ENCODE measurements at places on chromosomes 4 and X.

DNA sequence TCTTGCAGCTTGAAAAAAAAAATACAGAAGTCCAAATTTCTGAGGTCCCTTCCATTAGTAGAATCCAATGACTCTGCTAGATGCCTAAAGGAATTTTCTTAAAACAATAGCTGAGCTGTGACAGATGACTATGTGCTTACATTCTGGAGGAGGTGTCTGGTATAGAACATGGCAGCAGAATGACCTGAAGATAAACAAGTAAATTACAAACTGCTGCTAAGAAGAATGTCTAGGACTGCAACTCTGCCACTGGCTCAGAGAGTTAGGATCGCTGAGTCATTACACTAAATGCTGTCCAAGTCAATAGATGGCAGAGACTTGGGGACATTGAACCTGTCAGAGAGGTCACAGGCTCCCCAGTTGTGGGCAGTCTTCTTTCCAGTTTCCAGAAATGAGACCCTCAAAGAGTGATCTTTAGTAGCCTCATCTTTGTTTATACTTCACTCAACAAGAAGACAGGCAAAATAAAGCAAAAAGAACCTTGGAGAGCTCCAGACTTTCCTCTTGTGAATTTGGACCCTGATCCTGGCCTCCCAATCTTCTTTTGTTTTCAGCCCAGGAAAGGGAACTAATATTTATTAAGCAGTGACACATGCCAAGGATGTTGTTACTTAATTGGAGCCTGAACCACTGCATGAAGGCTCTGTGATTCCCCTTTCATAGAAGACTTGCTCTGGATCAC lies 56.4 kb upstream of the SCML1 start:
- no peak for DNase-seq

DNA sequence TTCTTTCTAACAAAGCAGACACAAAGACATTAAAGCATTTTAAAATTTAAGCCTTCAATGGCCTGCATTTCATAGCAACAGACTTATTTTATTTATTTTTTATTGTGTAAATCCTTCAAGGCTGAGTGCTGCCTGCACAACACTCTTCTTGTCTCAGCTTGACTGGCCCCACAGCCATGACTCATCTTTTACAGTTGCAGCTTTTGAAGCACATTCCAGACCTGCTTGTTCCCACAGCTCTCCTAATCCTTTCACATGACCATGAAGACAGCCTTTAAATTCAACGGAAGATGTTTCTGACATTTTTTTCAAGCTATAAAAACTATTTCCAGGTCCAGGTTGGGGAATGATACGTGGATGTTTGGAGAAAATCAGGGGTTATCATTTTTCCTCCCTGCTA lies 276.9 kb upstream of the TACR3 start:
- no peak for DNase-seq

DNA sequence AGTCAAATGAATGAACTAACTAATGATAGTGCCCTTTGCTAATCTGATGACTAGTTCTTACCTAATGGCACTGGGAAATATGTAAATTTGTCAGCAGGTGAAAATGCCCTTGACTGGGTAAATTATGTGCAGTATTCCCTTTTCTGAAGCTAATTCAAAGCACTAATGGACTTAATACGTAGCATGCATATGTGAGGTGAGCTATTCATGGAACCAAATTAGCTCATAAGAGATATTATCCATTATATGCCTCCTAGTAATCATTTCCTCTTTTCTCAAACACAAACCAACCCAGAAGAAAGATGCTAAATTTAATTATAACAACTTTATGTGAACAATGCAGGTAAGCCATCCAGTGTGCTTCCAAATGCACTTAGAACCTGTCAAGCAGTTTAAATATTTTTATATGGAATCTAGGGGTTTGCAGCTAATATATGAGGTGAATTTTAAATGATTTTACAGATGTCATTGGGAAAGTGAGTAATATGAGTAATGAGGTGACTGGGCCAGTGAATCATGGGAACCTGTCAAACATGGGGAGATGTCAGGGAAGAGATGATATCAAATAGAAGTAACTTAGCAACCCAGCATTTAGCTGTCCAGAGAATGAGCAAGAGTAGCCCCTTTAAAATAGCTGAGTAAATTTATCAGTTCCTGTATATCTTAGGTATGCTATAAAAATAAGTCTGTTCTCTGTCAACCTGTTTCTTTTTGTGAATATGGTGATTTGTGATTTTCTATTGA lies 315.0 kb downstream of the AFF2 start:
- DNase-seq = no peak

DNA sequence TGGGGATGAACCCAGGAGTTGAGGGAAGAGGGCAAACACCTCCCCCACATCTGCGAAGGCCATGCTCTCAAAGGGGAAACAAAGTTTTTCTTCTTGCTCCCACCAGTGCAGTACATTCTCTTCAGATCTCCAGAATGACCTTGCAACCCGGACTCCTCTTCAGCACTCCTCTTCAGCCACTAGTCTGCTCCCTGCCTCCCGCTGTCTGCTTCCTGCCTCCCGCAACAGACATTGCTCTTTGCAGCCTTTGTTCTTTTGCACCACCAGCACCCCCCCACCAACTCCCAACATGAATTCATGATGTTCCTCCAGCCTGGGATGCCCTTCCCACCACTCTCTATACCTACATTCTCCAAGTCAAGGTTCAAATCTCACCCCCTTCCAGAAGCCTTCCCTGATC lies 32.1 kb downstream of the UTP14A start:
- no peak for DNase-seq

- no peak for DNase-seq
These were observed 544.0 kb downstream of the SPRY1 start for GRCh38 chr4:123940604-123941003.

GRCh38 chr4:71520850-71521249 lies 182.0 kb downstream of the SLC4A4 start:
- DNase-seq = no peak

GRCh38 chrX:19462231-19462630 lies 53.1 kb downstream of the MAP3K15 start:
- no peak for DNase-seq

DNA sequence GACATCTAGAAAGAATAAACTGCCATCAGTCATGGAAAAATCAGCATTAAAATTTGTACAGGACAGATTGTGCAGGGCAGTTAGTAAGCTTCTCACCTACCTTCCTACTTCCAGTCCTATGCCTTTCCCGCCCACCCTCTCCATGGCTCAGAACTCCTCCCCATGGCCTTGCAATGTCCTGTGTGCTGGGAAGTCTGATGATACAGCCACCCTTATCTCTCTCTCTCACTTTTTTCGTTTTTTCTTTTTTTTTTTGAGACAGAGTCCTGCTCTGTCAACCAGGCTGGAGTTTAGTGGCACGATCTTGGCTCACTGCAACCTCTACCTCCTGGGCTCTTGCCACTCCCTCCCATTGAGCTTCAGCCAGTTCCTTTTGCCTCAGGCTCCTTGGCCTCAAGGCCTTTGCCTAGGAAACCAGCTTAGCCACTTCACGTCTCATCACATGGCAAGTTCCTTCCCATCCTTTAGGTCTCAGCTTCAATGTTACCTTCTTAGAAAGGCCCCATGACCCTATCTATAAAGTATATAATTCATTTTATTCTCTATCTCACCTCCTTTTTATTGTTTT lies 259.7 kb downstream of the NKX6-1 start:
- no peak for DNase-seq
